Kidney (tissue), 22 donors: ENCODE measurements at places on chromosomes 13 and 19. TPM values are rescaled to one million over a fixed set of nuclear protein-coding genes. Genes with fewer than 3 reads are reported as not detected.

Gene CHST8
- polyA plus RNA-seq: not detected

Gene ZNF540
- polyA plus RNA-seq: 5.4 TPM

Gene ZNF726
- polyA plus RNA-seq: 2.7 TPM

Gene RTBDN
- polyA plus RNA-seq: not detected

Gene SLC7A9
- 40.0 TPM for polyA plus RNA-seq

Gene SSBP4
- polyA plus RNA-seq: 74.9 TPM

Gene PLIN5
- polyA plus RNA-seq: 21.2 TPM

Gene C2CD4C
- 0.99 TPM for polyA plus RNA-seq

Gene MATK
- 4.2 TPM for polyA plus RNA-seq

Gene PNMA8A
- polyA plus RNA-seq: 12.5 TPM

Gene CEACAM16
- not detected for polyA plus RNA-seq

Gene VSIG10L
- polyA plus RNA-seq: 2.2 TPM

Gene TMEM145
- not detected for polyA plus RNA-seq

Gene ZNF527
- 3.6 TPM for polyA plus RNA-seq

Gene TMEM143
- polyA plus RNA-seq: 15.7 TPM

Gene FDX2
- 88.4 TPM for polyA plus RNA-seq

Gene TPTE2
- not detected for polyA plus RNA-seq

Gene CYSLTR2
- 1.2 TPM for polyA plus RNA-seq

Gene CGB2
- not detected for polyA plus RNA-seq

Gene TTYH1
- 1.9 TPM for polyA plus RNA-seq

Gene CD37
- 3.8 TPM for polyA plus RNA-seq

Gene KANK3
- 15.0 TPM for polyA plus RNA-seq

Gene AKAP8
- polyA plus RNA-seq: 11.5 TPM

Gene NKPD1
- not detected for polyA plus RNA-seq

Gene PSG1
- polyA plus RNA-seq: not detected

Gene ZNF441
- 4.4 TPM for polyA plus RNA-seq

Gene ZNF575
- 2.8 TPM for polyA plus RNA-seq

Gene KRTDAP
- not detected for polyA plus RNA-seq

Gene PLK5
- polyA plus RNA-seq: not detected

Gene MEX3D
- 5.4 TPM for polyA plus RNA-seq

Gene ADM5
- 0.60 TPM for polyA plus RNA-seq

Gene ZNF653
- polyA plus RNA-seq: 10.8 TPM

Gene TMEM255B
- polyA plus RNA-seq: 11.9 TPM
